ENCODE measurements at places on chromosomes 2 and 18.

DNA sequence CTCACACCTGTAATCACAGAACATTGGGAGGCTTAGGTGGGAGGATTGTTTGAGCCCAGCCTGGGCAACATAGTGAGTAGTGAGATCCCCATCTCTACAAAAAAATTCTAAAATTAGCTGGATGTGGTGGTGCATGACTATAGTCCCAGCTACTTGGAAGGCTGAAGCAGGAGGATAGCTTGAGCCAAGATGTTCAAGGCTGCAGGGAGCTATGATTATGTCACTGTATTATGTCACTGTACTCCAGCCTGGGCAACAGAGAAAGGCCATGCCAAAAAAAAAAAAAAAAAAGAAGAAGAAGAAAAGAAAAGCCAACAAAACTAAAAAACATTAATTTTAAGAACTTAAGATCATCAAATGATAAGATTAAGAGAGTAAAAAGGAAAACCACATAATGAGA is 17.4 kb upstream of the NCOA1 start:
- DNase-seq, result no peak

GRCh38 chr2:74059137-74059775 is 74.5 kb downstream of the TET3 start:
- DNase-seq, result no peak

DNA sequence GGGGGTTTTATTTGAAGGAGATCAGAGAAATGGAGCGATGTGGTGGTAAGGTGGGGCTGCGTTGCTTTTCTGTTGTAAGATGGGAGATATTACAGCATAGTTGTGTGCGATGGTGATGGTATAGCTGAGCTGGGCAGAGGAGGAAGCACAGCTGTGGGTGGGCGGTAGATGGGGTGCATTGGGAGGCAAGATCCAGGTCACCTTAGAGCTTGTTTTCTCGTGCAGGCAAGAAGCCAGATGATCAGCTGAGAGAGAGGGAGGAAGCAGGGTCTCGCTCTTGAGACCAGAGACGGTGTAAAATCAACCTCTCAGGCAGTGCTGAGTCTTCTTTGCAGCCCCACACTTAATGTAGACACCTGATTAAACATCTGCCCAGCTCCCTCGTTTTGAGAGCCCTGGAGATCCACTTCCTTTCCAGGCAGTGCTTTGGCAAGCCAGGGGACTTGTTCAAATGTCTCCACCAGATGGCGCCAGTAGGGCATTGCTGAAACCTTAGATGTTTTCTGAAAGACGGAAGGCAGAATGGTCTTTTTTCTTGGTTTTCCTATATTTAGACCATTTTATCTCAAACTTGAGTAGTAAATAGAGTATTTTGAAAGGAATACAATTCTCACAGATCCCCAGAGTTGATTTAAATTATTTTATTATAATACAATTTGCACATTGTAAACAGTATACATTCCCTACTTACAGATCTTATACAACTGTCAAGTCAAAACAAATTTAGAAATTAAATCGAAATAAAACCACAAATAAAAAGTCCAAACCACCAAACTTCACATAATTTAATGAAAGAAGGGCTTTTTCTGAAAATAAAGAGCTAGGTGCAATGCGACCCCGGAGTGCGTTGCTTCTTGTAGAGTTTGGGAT is 21.1 kb upstream of the LYPD6B start:
- DNase-seq, result peak; percentile 41

GRCh38 chr18:35337286-35337685 is 6.9 kb downstream of the ZNF24 start:
- DNase-seq, result no peak

DNA sequence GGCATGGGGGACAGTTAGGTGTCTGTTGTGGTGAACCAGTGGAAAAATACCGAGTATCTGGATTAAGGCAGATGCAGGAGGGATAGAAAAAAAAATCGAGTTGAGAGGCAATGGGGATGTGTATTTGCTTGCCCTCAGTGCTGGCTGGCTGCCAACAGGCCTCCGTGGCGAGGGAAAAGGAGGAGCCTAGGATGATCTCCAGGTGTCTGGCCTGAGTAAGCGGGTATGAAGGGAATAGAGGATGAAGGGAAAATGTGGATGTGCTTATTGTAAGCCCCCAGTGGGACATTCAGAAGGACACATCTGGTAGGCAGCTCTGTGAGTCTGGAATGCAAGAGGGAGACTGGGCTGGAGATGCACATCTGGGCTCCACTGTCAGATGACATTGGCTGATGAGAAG is 22.8 kb downstream of the KCNS3 start:
- DNase-seq, result no peak

- no peak for DNase-seq
These were observed 251.5 kb upstream of the SALL3 start for GRCh38 chr18:78727877-78728783.

DNA sequence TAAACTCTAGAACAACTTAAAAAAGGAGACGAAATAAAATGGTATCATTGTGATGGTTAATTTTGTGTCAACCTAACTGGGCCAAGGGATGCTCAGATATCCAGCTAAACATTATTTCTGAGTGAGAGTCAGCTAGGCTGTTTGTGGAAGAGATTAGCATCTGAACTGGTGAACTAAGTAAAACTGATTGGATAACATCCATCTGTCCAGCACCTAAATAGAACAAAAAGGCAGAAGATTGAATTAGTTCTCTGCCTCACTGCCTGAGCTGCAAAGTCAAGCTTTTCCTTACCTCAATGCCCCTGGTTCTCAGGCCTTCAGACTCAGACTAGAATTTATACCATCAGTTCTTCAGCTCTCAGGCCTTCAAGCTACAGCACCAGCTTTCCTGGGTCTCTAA is 30.0 kb downstream of the PPP3R1 start:
- DNase-seq, result no peak

DNA sequence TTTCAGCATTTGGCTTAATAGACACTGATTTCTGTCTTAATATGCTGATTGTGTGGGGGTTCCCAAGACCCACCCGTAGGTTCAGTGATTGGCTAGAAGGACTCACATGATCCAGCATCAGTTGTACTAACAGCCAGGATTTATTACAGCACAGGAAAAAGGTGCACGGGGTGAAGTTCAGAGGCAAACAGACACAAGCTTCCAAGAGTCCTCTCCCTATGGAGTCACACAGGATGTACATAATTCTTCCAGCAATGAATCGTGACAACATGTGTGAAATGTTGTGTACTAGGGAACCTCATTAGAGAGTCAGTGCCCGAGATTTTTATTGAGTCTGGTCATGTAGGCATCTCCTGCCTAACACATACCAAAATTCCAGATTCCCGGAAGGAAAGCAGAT is 52.8 kb downstream of the GALNT1 start:
- no peak for DNase-seq

DNA sequence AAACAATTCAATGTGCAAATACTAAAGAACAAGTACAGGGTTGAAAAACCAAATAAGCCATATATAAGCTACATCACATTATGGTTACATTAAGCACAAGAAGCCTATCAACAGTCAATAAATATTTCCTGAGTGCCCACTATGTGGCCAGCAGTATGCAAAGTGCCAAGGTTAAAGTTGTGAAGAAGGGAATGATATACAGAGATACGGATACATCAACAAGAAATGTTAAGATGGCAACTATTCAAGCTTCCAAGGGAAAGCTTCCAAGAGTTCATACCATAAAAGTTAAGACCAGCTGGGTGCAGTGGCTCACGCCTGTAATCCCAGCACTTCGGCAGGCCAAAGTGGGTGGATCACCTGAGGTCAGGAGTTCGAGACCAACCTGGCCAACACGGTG is 14.0 kb downstream of the DYM start:
- no peak for DNase-seq

DNA sequence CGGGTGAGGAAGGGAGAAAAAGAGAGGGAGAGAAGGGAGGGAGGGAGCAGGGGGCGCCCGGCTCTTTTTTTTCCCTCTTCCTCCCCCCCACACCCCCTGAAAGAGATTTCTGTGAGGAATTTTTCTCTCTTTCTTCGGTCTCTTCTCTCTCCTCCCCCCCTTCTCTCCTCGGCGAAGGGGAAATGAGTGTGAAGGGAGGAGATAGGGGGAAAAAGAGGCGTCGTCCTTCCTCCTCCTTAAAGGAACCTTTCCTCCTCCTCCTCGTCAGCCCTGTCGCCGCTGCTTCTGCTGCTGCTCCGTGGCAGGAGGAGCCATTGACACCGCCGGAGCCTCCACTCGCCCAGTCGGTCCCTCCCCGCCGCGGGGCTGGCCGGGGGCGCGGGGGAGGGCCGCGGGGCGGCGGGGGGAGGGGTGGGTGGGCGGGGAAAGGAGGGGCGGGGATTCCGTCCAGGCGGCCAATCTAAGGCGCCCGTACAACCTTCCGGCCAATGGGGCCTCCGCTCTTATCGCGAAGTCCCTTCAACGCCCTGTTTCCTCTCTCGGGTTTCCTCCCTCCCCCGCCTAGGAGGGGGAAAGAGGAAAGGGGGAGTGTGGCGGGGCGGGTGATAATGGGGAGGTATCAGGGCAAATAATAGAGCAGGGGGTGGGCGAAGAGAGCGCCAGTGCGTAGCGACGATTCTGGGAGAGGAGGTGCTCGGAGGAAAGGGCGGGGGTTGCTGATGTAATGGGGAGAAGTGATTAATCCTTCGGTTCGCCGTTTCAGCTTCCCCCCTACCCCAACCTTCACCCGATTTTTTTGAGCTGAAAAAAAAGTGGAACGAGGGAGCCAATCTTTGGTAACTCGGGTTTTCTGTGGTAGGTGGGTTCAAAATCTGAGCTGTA is at the start of gene FBXO11:
FBXO11 (minus strand) TSS at position 342 of the 882 bp plus-strand sequence. CDS start 778 bp downstream, outside the sequence.
- DNase-seq, result peak; percentile 93

DNA sequence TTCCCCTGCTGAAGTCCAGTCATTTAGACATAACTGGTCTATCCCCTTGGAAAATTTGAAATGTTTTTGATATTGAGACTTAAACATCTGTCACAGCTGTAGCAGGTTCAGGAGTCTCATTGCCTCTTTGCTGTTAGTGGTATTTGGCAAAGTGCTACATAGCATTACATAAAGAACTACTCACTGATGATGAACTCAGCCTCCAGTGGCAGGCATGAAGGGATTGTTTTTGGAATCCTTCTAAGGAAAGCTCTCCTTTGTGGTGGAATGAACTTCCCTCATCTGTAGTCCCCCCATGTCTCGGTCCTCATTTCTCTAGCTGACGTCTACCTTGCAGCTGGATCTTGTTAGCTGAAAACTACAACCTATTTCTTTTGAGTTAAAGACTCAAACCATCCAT is 111.6 kb downstream of the TACR1 start:
- DNase-seq, result no peak

- no peak for DNase-seq
These were observed 434.7 kb downstream of the EIPR1 start for GRCh38 chr2:2942906-2943305.

GRCh38 chr18:75581336-75582131 is 154.0 kb upstream of the SMIM21 start:
- no peak for DNase-seq

- no peak for DNase-seq
These were observed 1290.7 kb downstream of the SUCLG1 start for GRCh38 chr2:83168377-83168776.

GRCh38 chr2:19474128-19474527 is 115.7 kb upstream of the OSR1 start:
- peak; percentile 6 for DNase-seq

DNA sequence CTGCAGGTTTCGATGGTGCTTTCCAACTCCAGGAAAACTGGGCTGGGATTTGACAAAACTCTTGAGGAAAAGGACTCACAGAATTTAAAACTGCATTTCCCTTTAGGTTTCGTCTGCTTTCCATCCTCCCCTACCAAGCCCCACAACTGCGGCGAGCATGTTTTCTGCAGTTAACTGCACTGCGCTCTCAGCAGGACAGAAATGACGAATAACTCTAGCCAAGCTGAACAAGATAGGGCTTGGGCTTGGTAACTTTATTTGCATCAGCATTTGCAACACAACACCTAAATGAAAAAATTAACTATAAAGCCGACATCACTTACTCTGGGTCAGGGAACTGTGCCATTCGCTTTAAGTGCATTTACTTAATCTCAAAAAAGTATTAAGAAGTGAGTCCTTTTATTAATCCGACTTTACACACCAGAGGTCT is 669 bp upstream of the PIKFYVE start:
- no peak for DNase-seq

GRCh38 chr2:85394976-85395375 is 15.2 kb downstream of the CAPG start:
- no peak for DNase-seq

- no peak for DNase-seq
These were observed 208.4 kb downstream of the SNTG2 start for GRCh38 chr2:1159013-1159412.

GRCh38 chr18:10318691-10318970 is 135.8 kb upstream of the APCDD1 start:
- no peak for DNase-seq

GRCh38 chr2:234450431-234451124 is 46.3 kb downstream of the ARL4C start:
- no peak for DNase-seq

DNA sequence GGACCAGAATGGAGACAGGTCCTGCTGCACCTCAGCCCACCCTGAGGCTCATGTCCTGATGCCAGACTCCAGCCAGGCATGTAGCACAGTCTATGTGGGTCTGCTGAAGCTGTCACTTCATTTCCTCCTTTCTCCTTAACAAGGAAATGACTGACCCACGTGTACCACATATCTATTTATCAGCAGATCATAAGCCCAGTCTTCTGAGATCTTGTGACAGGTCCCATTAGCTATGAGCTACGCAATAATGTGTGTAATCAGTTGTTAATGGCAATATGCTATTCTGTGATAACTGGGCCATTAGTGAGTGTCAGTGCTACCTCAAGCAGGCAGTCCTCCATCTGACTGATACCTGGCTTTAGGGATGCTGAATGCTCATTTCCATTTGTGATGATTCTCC is 615.3 kb downstream of the BCL11A start:
- no peak for DNase-seq

- no peak for DNase-seq
These were observed 203.2 kb downstream of the STK39 start for GRCh38 chr2:168044176-168044575.

GRCh38 chr2:171307560-171307959 is 126.2 kb downstream of the METTL8 start:
- DNase-seq, result no peak

DNA sequence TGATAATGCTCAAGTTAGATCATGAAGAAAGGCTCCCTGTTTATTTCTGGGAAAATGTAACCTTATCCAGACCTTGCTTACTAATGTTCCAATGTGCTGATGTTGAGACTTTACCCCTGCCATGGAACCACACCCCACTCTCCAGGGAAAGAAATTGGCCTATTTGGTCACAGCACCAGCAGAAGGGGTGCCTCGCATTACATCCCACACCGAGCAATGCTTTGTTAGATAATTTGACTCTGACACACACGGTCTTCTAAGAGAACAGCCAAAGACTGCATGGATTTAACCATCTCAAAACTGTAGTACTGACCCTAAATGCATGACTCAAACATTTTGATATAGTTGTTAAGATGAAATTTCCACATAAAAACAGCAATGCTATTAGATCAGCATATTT is 152.1 kb upstream of the CCDC150 start:
- no peak for DNase-seq

DNA sequence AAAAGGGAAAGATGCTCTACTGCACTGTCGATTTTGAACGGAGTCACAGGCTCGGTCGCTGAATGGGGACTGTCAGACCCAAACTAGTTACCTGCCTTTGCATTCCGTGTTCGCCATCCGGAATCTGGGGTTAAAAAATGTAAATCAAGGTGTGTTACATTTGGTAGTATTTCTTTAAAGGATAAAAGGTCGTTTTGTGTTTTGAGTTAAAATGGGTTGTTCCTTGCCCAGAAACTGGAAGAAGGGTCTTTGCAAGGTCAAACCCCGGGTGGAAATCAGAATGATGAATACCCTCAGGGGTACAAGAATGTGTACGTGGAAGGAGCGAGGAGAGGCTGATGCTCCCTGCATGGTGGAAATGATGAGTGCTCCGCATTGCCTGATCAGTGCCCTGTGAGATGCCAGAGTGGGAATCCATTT is 1.0 kb downstream of the VSNL1 start:
- DNase-seq, result no peak

- DNase-seq, result peak; percentile 78
These were observed 66.8 kb downstream of the HNRNPLL start for GRCh38 chr2:38535744-38536506.

Measured in stimulated activated CD4-positive, alpha-beta T cell treated with anti-CD3 and anti-CD28 coated beads, Interleukin-15, amount 100 ng/mL, for 1 hour (primary cell).